ENCODE measurements at places on chromosomes 1 and 21.

GRCh38 chr1:233364695-233365539 lies 37.4 kb downstream of the MAP3K21 start:
- no peak for DNase-seq

DNA sequence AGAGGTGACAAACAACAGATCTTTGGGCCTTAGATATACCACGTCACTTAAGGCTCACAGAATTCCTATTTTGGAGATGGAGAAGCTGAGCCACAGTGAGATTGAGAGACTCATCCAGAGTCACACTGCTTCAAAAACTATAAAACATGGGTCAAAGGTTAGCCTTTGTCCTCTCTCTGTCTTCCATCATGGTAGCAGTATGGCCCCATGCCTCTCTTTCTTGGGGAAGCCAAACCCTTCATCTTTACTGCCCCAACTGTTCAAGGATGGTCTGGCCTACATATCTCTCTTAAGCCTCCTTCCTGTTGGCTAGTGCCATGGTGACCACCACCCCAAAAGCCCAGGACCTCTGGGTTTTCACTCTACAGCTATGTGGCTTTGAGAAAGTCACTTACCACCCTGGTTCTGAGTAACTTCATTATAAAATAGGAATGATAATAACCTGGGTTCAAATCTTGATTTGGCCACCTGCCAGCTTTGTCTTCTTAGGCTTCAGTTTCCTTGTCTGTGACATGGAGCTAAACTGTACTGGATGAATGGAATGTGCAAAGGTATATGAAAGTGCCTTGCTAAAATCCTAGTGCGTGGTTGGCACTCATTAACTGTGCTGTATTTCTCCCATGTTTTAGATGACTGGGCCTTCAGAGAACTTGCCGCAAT lies 85.9 kb upstream of the JUN start:
- DNase-seq: no peak

- no peak for DNase-seq
Observed at GRCh38 chr1:202029727-202030126, 19.3 kb downstream of the ELF3 start.

DNA sequence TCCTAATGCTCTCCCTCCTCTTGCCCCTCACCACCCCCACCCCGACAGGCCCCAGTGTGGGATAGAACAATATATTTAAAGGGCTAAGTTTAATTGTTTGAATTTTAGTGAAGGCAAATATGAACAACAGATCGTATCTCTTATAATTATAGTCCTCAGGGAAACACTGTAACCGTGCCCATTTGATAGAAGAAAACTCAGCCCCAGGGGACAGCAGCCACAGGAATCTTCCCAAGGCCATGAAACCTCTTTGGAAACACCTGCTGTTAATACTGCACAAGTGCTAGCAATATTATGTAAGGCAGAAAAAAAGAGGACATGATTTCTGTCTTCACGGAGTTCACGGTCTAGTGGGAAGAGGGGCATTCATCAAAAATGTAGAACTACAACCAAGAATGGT lies 142.2 kb downstream of the URB2 start:
- DNase-seq: no peak

- DNase-seq: no peak
Observed at GRCh38 chr1:110870721-110871388, 2.1 kb upstream of the CD53 start.

Data from CD4-positive, alpha-beta T cell treated with Interferon gamma for 1 hour (primary cell).